T-helper 22 cell (primary cell): ENCODE measurements at places on chromosomes 5 and 9.

DNA sequence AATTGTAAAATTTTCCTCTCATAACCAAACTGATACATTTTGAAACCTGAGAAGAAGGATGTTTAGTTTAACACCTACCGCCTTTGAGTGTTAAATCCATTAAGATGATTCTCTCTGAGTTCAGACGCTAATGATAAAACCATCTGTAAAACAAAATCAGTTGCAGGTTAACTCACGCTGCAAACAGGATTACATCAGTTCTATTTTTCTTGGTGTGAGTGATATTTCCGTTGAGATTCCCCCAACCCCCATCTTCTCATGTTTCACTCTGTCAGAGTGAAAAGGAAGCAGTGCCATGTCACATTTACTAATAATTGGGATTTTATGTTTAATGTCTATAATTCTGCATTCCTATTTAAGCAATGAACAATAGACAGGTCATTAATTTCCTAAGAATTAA, 146.5 kb downstream of the FANCC start:
- no peak for DNase-seq

DNA sequence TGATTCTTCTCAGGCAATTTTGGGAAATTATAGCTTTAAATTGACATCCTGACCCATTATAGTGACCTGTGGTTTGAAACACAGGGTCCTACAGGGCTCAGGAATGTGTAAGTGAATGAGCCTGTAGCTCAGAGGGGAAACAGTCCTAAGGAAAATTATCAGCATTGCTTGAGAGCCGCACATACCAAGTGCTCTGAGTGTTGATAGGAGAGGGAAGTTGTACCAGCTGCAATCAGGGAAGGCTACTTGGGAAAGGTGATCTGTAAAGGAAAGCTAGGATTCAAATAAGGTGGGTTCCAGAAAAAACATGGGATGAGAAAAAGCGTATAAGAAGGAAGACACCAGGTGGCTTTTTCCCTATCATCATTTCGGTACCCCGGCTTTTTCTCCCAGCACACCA, 4.4 kb upstream of the SLC25A51 start:
- DNase-seq = no peak

DNA sequence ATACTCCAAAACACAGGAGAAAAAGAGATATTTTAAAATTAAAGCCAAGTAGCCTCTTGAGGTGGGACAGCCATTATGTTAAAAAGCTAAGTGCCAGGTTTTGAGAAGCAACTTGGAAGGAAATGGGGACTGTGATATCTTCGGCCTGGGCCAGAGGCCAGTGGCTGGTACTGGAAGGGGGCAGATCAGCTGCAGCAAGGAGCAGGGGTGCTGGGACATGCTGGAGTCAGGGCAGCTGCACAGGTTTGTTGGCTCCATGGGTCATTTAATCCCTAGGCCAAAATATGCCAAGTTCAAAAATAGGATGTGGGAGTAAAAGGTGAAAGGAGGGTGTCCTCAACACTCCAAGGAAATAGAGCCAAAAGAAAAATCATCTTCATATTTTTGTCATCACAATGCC, 30.0 kb downstream of the ADRB2 start:
- no peak for DNase-seq

DNA sequence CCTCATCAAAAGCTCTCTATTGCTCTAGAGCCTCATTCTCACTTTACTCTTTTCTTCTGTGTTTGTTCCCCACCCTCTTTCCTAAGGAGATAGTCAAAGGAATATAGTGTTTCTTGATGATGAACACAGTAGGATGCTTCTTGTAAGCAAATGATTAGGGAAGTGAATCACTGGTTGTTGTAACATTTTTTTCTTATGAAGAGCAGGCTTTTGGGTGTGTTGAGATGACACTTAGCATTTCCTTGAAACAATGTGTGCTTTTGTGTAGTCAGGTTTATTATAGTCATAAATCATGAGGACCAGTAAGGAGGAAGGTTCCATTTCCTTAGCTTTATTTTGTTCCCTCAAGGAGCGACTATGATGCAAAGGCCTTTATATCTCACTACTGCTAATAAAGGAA, 1991.3 kb upstream of the C9orf72 start:
- no peak for DNase-seq

- no peak for DNase-seq
Observed at GRCh38 chr5:31218978-31219377, 25.5 kb downstream of the CDH6 start.

DNA sequence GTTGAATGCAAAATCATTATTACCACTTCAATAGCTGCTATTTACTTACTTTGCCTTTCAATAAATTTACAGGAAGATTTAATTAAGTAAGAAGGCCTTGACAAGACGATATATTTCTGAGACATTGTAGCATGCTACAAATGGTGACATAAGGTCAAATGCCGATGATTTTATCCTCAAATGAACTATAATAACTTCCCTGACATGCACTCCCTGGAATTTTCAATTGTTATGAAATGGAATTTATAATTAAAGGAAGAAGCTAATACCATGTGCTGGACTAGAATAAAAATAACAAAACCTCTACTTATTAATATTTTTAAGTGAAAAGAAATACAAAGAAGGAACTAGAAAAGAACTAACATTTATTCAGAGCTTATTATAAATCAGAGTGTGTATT, 30.2 kb upstream of the ITGA1 start:
- no peak for DNase-seq

DNA sequence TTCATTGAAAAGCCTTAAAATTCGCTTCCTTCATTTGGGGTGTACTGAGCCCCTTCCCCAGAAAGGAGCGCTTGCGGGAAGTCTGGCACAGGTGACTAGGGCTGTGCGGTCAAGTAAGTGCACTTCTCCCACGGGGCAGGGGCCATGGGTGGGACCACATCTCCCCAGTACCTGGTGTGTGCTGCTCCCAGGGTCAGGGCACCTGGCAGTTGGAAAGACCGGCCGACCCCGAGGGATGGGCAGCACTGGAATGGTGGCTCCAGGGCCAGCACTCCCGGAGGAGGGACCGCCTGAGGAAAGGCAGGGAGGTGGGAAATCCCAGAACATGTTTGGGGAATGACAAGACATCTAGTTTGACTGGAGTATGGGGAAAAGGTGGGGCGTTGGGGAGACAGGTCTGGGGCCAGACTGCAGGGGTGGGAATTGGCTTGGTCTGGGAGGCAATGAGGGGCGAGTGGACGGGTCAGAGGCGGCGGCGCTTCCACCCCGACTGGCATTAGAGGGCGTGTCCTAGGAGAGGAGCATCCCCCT, 727 bp upstream of the GLIPR2 start:
- DNase-seq = no peak

DNA sequence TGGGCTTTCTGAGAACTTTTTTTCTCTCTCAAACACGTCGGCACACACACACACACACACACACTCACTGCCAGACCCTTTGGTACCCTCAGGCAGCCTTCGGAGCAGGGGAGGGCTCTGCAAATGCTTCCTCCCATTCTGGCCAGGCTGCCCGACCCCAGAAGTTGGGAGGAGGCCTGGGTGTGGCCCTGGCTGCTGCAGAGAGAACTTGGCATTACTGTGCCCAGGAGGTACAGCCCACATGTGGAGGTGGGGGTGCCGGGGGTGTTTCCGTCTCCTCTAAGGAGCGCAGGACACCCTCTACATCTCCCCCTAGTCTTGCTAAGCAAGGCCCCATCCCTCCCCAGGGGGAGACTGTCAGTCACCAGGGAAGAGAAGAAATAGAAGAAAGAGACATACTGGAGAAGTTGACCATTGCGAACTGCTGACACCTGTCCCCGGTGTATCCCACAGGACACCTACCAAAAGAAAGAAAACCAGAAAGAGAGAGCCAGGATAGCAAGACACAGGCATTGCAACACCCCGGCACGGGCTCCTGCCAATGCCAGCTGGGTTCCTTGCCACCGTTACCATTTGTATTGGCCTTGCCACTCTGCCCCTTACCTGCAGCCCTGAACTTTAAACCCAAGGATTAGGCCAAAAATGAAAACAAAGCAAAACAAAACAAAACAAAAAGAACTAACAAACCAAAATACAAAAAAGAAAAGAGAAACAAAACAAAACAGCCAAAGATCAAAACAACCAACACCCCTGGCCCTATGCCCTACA, 69.3 kb downstream of the PSD2 start:
- no peak for DNase-seq

GRCh38 chr9:91604451-91605179, 181.0 kb upstream of the NFIL3 start:
- no peak for DNase-seq

DNA sequence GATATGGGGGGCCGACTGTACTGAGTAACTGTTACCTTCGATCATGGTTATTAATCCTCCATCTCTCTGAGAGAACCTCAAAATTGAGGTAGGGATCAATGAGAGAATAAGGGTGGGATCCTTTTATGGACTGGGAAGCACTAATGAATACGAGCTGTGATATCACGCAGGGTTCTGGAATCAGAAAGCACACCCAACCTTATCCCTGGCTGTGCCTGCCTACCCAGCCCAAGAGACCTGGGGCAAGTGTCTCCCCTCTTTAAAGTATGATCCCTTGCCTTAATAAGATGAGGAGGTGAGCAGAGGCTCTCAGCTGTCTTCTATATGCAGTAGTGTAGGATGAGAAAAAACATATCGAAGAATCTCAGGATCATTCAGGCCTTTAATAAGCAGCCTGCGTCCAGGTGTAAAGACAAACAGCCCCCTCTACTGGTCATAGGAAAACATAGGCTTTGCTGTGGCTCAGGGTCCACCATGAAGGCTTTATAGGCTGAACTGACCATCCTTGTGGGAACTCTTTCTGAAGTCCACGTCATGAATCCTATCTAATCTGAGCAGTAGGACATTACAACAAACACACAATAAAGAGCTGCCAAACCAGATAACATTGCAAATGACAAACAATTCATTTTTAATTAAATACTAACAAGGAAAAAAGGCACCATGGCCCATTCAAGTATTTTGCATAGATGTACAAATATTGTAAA, 16.8 kb downstream of the NIPAL4 start:
- DNase-seq = no peak

GRCh38 chr5:38330207-38330606, 71.8 kb downstream of the EGFLAM start:
- no peak for DNase-seq

DNA sequence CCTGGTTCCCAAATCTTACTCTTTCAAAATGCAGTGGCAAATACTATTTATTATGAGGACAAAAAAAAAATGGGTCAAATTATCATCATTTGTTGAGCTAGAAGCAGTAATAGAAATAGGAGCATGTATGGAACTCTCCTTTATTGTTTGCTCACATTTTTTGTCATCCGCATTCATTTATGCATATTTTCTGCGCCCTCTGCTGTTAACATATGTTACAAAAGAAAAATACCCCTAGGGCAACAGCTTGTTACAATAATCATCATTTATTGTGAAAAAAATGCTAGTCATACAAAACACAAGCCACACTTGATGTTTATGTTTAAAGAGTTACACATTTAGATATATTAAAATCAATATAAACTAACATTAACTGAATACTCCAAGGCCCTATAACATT, 328.2 kb downstream of the TUSC1 start:
- DNase-seq = no peak
